Putamen (tissue), 1 donor: ENCODE measurements at places on chromosomes 1 and 21.

DNA sequence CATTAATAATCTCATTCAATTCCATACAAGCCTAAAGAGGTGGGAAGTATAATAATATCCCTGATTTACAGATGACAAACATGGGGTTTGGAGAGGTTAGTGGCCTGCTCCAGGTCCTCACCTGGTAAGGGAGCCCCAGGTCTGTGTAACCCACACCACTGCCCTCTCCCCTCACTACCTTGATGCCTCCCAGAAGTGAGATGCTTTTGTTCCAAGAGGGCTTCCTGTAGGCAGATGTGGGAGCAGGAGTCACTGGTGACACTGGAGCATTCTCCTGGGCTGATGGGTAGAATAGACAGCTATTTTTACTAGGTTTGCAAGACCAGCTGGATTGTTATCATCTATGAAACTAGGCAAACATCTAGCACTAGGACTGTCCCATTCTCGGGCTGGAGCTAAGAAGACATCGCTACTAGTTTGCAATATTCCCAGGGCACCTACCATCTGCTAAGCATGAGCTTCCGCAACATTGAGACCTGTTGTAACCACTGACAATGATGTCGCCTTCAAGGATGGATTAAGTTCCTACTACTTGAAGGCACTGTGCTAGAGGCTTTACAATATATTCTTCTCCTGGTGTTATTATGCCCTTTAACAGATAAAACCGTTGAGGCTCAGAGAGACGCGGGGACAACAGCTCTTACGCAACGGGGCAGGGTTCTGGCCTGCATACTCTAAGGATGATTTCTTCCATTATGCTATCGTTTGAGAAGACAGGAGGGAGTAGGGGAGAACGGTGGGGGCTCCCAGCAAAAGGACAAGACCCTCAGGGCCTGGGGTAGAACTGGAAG is 35.0 kb downstream of the BATF3 start:
- DNase-seq, result no peak

- DNase-seq, result no peak
Observed at GRCh38 chr1:221356693-221357092, 385.2 kb downstream of the DUSP10 start.

- no peak for DNase-seq
Observed at GRCh38 chr1:121516234-121516967, 331.6 kb downstream of the SRGAP2C start.

DNA sequence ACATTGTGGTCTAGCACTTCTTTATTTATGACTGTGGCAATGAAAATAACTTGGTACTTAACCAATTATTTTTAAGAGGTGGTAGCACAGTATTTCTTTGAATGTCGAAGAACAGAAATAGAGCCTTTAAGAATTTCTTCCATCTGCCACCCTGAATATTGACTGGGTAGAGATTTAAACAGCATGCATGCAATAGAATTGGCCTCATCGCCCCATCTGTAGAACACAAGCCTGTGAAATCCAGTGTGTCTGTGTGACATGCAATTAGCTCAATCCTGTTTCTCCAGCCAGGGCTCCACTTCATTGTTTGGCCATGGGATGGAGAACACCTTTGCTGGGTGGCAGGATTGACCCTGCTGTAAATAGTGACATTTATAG is 17.1 kb upstream of the KLHDC8A start:
- DNase-seq, result no peak

DNA sequence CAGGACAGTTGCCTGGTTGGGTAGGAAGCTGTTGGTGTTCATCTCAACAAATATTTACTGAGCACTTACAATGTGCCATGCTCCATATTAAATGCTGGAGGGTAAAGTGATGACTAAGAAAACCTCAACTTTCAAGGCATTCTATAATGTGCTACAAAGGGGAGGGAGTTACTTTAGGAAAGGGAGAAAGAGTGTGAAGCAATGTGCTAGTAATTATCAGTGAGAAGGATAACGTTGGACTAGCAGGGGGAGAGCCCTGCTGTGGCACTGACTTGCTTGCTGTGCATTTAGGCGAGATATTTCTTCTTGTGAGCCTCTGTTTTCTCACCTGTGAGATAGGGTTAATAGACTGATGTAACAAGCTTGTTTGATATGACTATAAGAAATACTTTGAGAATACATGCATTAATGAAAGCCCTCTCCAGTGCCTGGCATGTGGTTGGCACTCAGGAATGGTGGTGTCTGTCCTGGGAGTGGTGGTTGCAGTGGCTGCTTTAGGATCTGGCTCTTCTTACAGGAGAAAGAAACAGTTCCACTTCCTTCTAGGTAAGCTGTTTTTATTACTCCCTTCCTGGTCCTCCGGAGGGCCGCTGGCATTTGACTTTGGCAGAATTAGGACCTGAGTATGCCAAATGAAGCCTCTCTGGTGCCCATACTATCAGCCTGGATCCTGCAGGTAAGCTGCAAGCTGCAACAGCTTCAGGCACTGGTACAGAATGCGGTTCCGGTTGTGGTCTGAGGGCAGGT is 111.1 kb upstream of the COA6 start:
- DNase-seq, result no peak

- DNase-seq, result no peak
Observed at GRCh38 chr1:903305-903704, 20.4 kb upstream of the SAMD11 start.

GRCh38 chr1:1239227-1239613 is 7.2 kb downstream of the B3GALT6 start:
- DNase-seq, result no peak

DNA sequence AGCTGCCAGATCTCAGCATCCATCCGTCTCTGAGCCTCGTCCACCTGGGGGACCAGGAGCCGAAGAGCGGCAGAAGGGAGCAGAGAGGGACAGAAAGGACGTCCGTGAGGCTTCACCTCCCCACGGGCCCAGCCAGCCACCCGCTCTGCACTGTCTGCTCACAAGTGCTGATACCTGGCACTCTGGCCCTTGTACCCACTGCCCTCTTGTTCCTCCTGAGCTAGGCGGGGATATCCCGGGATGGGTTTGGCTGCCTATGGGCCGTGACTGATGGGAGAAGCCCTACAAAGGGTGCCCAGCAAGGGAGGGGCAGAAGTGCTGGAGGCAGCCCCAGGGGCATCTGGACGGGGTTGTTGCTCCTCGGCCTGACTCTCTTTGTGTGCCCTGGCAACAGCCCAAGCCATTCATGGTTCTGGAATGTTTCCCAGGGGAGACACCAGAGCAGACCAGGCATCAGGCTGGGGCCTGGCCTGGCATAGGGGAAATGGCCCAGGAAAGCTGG is 57.6 kb downstream of the LDLRAD2 start:
- peak; percentile 50 for DNase-seq

DNA sequence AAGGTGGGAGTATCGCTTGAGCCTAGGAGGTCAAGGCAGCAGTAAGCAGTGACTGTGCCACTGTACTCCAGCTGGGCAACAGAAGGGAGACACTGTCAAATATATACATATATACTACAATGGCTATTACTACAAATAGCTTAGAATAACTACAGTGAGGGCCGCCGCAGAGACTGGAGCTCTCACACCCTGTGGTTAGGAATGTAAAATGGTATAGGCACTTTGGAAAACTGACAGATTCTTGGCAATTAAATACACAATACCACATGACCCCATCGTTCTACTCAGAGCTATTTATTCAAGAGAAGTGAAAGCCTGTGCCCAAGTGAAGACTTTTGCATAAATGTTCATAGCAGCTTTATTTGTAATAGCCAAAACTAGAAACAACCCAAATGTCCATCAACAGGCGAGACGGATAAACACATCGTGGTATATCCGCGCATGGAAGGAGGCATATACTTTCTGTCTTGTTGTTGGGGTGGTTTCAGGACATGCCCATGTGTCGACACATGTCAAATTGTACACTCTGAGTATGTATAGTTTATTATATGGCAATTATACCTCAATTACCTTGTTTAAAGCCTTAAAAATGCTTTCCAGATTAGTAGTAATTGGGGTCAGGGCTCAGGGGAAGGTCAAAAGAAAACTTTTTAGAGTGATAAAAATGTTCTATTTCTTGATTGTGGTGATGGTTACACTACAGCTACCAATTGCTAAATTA is 123.4 kb downstream of the RIPK4 start:
- no peak for DNase-seq
